ENCODE measurements at places on chromosomes 6 and 20.

DNA sequence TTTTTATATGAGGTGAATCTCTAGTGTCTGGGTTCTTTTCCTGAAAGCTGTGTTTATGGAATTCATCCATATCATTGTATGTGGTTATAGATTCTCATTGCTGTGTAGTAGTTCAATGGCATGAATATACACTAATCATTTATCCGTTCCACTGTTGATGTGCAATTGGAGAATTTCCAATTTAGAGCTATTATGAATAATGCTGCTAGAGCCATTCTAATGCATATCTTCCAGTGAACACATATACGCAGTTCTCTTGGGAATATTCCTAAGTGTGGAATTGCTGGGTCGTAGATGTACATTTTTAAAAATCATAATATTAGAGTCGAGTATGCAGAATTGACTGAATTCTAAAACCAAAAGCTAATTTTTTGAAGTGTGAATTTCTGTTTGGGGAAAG, 327.5 kb upstream of the JAG1 start:
- DNase-seq = no peak

- no peak for DNase-seq
Observed at GRCh38 chr6:47420394-47421371, 56.9 kb upstream of the CD2AP start.

GRCh38 chr20:63080411-63080810, 73.6 kb upstream of the BHLHE23 start:
- no peak for DNase-seq

DNA sequence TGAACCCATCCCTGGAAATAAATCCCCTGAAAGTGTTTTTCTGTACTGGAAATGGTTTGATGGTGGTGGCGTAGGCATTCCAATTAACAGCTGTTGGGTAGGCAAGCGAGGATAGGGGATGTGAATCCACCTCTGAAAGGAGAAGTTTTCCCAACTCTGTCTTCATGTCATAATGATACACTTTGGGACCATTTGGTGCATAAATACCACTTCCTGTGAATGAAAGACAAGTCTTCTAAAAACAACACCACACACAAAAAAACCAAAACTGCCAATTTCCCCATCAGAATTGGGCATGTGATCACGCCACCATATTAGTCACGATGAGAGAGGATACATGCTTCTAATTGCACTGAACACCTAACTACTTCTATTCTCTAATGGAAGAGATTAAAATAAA, 6.4 kb downstream of the VNN2 start:
- DNase-seq = no peak

DNA sequence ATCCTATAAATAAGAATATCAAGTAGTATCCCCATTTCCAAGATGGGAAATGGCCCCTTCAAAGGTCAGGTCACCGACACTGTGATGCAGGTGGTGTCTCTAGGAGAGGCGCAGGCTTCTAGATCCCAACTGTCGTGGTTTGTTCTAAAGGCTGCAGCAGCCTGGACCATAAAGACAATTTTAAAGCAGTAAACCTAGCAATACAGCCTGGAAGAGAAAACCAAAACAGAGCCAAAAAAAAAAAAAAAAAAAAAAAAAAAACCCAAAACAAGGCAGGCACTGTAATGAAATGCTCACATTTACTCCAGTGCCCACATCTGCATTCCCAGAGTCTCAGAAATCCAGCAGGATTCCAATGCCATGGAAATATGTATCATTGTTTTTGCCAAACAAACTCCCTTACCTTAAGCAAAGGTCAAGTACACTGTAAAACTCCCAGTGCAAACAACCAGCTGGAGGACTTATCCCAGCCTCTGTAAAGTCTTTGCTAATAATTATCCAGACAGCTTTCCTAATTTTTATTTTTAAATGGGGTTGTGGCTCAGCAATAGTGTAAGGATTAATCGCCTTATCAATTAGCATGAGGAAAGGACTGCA, 98.2 kb downstream of the PSMG4 start:
- no peak for DNase-seq

- no peak for DNase-seq
Observed at GRCh38 chr6:156797901-156798735, 20.9 kb downstream of the ARID1B start.

- no peak for DNase-seq
Observed at GRCh38 chr20:44309763-44310663, 989 bp downstream of the FITM2 start.

Data from activated CD8-positive, alpha-beta memory T cell treated with anti-CD3 and anti-CD28 coated beads for 1 hour (primary cell).